ENCODE measurements at places on chromosomes 5 and 9. TPM values are rescaled to one million over a fixed set of nuclear protein-coding genes. Genes with fewer than 3 reads are reported as not detected.

DNA sequence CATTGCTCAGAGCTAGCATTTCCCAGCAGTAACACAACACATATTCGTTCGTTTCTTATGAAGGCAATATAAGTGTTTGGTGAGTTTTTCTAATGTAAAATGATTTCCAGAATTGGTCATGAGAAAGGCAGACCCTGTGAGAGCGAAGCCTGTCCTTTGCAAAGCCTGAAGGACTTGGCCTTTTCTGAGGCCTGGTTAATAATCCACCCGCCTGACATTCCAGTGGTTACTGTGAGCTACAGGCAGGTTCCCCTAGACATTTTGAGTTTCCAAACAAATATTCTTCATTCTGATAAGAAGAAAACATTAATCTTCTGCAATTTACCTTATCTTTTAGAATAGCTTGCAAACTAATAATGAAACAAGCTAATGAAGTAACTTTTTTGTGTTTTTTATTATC is 38.0 kb downstream of the ADAMTS16 start:
- DNase-seq, result no peak

Gene APBA1
- 2.0 TPM for total RNA-seq

- no peak for DNase-seq
Observed at GRCh38 chr9:19521205-19521604, 112.4 kb downstream of the ACER2 start.

DNA sequence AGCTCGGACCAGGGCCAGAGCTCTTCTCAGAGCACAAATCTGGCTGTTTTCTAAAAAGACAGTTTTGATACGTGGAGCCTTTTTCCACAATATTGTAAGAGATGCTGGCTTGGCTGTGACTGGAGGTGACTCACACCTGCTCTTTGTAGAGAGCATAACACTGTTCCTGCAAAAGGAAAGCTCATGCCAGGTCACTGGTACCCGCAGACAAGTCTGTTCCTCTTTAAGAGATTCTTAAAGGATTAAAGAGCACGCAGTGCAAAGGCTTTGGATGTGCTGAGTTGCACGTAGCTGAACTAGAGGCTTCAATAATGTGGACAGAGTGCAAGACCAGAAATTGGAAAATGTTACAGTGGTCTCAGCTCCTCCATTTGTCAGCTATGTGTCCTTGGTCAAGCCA is 19.0 kb downstream of the ACTL7B start:
- no peak for DNase-seq

GRCh38 chr5:170809551-170809950 is 26.0 kb downstream of the GABRP start:
- DNase-seq, result no peak

DNA sequence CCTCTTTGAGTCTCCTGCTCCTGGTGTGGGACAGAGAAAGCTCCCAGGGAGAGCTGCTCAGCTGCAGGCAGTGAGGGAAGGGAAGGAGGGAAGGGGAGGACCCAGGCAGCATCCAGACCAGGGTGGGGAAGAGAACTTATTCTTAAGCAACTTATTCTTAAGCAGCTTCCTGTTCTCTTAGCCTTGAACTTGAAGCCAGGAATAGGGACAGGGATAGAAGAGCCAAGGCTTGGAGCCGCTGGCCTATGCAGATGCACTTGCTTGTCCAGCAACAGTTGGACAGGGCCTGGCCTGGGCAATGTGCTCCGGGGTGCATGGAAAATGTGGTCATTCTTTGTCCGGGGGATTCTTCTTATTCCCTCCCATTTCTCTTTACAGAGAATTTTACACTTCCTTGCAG is 31.4 kb upstream of the SPTLC1 start:
- no peak for DNase-seq

DNA sequence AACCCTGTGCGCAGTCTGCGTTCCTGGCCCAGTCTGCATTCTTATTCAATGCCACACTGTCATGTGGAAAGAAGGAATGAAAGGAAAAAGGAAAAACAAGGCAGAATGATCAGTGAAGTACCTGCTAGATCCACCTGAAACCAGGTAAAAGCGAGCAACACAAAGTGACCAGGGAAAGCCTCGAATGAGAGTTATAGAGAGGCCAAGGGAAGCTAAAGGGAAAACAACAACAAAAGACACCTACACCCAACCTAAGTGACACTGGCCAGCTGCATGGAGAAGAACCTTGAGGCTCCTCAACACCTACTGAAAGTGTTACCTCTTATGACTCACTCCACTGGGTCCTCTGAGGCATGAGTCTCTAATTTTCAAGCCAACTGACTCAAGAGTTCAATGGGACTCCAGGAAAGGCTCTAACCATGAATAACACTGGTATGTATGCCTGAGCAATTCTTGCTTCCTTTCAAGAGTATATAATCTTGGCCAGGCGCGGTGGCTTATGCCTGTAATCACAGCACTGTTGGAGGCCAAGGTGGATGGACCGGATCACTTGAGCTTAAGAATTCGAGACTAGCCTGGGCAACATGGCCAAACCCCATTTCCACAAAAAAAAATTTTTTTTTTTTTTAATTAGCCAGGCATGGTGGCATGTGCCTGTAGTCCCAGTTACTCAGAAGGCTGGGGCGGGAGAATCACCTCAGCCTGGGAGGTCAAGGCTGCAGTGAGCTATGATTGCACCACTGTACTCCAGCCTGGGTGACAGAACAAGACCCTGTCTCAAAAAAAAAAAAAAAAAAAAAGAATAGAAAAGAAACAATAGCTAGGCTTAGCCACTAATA is 29.0 kb downstream of the MTMR12 start:
- no peak for DNase-seq

Gene WDR31
- total RNA-seq, result 13.8 TPM

Gene CARD9
- total RNA-seq, result 0.78 TPM

Gene GLRA1
- total RNA-seq, result not detected
